ENCODE measurements at places on chromosomes 5 and 9.
A peak's percentile ranks its signal among the peaks of the same experiment; 100 is the strongest.

DNA sequence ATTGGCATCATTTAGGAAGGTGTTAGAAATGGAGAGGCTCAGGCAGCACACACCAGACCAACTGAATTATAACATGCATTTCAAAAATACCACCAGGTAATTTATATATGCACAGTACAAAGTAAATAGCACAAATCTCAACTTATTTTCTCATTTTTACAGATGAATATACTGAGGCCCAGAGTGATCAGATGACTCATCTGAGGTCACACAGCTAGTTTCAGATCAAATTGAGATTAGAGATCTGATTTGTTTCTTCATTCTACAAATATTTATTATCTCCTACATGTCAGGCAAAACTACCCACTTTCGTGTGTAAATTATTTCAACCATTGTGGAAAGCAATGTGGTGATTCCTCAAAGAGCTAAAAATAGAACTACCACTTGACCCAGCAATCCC lies 507.1 kb downstream of the TLE4 start:
- no peak for DNase-seq

GRCh38 chr5:66558560-66558959 lies 37.6 kb upstream of the MAST4 start:
- DNase-seq: no peak

GRCh38 chr5:144004146-144004545 lies 166.3 kb downstream of the YIPF5 start:
- DNase-seq: peak; percentile 19

DNA sequence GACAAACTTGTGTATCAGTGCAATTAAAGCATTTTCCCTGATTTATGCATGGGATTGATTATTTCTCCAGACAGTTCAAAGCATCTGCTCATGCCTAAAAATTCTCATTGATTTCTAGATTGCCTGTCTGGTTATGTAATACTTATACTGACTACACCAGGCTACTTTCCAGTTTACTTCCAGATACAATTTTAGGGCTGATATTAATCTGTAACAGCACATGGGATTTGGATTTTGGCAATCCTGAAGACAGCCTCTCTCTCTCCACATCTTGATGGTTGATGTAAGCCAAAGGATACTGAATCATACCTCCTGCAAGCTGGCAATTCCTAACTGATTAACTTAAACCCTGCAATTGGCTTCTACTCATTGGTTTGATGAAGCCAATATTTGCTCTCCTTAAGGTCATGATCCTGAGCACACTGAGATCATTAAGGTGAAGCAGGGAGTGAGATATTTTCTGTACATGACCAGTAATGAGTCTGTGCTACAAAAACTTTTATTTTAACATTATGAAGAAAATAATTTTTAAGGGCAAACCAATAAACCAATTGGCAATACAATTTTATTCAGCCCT lies 25.7 kb upstream of the FBXL7 start:
- DNase-seq: no peak

GRCh38 chr5:56090793-56091460 lies 96.2 kb upstream of the IL6ST start:
- no peak for DNase-seq

- no peak for DNase-seq
Measured at GRCh38 chr5:14006823-14007520, 62.5 kb upstream of the DNAH5 start.
